ENCODE measurements at places on chromosomes 12 and 14.

DNA sequence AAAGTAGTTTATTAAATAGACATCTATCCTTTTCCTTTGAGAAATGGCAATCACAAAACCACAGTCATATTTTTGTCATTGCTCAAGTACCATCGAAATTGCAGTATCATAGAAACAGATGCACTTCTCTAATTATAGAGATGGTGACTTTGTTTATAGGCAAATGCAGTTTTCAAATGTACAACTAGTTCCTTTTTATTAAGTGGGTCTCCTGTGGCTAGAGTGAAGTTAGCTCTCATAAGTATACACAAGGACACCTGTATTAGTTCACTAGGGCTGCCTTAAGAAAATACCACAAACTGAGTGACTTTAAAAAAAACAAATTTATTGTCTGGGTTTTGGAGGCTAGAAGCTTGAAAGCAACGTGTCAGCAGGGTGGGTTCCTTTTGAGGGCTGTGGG, 62.8 kb downstream of the OTOGL start:
- DNase-seq = no peak

DNA sequence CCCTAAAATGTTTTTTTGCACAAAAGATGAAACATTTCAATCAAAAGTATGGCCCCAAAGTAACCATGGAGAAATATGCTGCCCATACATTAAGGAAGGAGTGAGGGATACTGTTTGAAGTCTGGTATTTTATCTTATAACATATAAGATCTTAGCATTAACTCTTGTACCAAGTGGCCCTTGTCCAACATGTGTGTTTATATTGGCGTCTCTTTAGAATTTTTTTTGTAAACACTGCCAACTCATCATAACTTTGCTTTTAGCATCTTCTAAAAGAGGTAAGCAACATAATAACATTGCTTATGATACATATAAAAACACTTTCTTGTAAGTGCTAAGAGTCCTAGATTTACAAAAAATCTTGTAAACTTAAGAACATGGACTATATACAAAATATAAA, 419.7 kb downstream of the ADAMTS20 start:
- no peak for DNase-seq

DNA sequence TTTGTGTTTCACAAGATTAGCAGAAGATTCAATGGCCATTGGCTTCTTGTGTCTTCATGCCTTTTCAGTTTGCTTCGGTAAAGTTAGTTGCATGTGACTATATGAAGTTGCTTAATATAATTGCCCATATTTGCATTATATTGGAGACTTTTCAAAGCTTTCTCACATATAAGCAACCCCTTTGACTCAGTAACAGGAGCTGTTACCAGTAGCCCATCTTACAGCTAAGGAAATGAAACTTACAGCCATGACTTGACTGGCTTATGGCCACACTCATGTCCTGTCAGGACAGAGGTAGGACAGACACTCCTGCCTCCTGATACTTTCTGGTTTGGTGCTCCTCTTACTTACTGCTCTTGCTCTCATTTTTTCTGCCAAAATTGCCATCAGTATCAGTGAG, 1082.1 kb downstream of the BCL11B start:
- DNase-seq = no peak

DNA sequence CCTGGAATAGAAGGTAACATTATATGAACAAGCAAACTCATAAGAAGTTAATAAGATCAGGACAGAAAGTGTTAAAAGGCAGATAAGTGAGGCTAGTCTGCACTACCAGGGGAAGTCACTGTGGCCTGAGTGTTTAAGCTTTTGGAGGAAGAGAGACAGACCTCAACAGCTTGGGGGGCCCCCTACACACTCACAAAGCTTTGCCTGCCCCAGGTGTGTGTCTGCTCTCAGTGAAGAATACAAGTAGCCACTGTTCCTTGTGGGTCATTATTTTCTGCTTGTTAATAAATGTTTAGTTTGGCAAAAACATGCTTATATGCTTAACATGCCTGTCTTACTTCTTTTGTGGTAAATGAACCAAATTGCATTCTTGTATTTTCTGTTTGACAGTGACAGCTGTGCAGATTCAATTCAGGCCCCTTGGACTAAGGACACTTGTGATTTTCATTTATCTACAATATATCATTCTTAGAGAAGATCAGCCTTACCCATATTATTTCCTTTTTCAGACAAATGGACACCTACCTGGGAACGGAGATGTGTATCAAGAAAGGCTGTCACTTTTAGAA, 50.7 kb upstream of the C12orf71 start:
- no peak for DNase-seq

DNA sequence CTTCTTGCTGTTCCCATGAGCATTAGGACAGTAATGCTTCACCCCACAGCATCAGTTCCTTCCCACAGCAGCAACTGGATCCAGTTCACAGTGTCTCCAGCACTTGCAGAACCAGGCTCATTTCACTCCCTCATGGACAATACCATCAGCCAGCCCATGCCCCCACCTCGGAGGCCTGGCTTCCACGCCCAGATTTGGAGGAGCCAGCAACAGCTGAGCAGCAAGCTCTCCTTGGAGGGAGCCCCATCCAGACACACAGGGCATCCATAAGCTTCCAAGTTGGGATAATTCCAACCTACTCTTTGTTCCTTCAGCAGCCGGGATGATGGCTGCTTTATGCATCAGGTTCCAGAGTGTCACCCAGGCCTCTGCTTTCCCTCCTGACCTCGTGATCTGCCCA, 250.0 kb downstream of the GLT1D1 start:
- no peak for DNase-seq

DNA sequence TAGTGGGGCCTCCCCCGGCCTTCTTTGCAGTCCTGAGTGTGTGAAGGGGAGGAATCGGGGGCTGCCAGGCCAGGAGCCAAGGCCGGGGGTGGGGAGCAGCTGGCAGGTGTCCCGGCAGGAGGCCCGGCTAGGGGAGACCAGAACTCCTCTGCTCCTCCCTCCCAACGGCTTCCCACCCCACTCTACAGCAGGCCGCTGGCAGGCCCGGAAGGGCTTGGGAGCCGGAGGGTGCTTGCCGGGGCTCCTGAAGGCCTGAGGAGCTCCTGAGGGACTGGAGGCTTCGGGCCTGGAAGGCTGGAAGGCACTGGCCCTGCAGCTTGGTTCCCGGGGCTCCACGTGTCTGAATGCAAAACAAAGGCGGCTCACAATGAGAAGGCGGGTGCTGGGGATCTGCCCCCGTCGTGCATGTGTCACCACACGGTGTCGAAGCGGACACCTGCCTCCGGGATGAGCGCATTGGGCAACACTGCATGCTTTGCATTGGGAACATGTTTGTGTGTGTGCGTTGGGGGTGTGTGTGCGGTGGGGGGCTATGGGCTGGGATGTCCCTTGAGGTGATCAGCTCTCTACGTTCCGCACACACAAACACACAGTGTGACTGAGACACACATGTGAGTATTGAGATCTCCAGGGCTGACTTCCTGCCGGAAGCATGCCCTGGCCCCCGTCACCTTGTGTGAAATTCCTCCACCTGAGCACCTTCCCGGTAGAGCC, 30.9 kb upstream of the ANKRD9 start:
- no peak for DNase-seq

- DNase-seq = no peak
These were observed 57.9 kb downstream of the OTX2 start for GRCh38 chr14:56752428-56752827.

DNA sequence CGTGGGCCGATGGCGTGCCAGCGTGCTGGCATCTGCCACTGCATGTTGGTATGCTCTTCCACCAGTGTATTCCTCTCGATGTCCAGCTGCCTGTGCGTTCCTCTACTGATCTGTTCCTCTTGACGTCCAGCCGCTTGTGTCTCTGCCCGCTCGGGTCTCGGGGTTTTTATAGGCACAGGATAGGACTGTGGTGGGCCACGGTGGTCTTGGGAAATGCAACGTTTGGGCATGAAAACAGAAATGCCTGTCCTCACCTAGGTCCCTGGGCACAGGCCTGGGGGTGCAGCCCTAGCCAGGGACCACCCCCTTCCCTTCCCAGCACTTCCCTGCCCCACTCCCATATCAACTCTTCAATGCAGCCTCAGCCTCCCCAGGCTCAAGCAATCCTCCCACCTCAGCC, 10.3 kb upstream of the GALNT6 start:
- no peak for DNase-seq

- no peak for DNase-seq
These were observed 97.1 kb downstream of the SCAF11 start for GRCh38 chr12:45893240-45893639.

DNA sequence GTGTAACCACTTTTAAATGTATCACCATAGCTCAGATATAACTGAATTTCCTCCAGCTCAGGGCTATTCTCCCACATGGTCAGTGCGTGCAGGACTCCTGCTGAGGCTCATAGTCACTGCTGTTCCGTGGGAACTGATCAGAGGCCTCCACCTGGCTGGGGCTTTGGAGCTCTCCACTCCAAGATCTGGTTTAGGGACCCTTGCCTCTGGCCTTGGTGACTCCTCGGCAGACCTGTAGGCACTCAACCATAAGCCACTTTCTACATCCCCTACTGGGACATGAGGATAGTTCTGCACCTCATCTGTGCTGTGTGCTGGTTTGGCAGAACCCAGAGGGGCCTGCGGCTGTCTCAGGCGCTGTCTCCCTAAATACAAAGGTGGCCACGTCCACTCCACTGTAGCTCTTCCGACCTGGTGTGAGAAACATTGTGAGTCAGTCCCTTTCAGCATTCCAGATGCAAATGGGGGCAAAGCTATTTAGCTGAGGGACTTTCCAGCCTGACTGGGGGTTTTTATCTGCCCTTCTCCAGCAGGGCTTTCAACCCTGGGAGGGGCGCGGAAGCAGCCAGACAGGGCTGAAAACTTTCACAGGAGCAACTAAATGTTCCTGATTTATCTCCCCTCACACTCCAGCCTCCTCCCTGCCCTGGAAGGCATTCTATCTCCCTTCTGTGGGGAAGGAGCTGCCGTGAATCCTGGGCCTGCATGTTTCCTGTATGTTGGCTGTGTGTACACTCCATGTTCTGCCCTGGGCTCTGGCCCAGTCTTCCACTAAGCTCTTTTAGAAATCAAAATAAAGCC, 218.3 kb upstream of the DAAM1 start:
- no peak for DNase-seq

GRCh38 chr12:121289962-121290361, 6.5 kb downstream of the CAMKK2 start:
- no peak for DNase-seq

DNA sequence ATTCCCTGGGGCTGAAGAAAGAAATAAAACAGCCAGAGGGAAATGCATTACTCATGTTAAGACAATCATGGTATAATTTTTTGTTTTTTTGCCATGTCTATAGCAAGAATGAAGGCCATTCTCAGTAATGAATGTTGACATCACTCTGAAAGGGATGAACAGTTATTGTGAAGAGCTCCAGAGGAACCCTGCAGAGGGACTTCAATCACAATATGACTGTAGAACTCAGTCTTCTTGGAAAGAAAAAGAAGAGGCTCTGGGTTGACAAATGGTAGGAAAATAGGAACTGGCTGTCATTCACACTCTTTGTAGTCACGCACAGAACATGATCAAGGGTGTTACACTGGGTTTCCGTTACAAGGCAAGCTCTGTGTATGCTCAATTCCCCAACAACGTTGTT, 73.8 kb upstream of the DACT1 start:
- no peak for DNase-seq

- no peak for DNase-seq
These were observed 411.1 kb downstream of the SYT1 start for GRCh38 chr12:79275631-79276030.

DNA sequence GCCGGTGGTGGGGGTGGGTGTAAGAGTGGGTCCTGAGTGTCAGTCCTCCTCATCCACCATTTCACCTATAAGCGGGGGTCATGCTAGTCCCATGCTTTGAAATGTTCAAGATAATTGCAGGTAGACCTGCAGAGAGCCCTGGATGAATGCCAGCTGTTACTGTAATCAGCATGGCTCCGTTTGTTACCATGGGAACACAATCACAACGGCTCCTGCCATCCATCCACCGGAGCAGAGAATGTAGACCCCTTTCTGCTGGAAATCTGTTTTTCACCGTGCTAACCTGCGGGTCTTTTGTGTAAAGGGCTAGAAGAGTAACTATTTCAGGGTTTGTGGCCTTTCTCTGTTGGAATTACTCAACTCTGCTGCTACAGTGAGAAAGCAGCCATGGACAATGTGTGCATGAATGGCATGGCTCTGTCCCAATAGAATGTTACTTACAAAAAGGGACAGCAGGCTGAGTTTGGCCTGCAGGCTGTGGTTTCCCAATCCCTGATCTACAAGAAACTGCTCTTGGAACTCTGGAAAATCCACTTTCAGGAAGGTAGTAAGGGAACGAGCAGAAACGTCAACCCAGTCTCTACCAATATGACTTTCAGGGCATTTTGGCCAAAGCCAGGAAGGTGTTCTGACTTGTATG, 36.1 kb downstream of the KCTD10 start:
- DNase-seq = no peak

DNA sequence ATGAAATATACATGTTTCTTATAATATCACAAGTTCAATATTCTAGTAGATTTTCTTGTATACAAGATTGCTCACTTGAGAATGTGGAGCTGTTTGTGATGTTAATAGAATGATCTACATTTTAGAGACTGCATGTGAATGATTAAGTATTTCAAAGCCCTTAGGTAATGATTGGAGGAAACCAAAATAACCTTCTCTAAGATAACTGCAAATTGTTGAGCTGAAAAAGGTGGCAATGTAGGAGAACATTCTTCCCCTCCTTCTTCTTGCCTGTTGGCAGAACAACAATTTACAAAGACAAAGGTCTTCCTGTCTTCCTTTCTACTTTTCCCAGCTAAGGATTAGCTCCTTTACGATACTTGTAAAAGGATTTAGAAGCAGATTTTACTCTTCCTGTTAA, 2.0 kb upstream of the CLEC6A start:
- DNase-seq = no peak

DNA sequence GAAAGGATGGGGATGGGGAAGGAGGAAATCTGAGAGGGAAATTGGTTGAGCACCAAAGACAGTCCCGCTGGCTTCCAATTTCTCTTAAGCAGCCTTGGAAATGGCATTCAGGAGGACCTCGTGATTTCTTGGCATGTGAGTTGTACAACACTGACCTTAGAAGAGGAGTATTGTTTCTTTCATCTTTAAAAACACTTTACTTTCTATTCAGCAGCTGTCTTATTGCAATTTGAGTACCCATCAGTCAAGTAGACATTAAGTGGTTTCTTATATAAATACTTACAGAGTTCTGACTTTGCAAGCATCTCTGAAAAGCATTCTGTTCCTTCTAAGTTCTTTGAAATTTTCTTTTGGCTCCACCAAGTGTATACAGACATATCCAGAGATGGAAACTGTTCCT, 83.2 kb downstream of the LMNTD1 start:
- no peak for DNase-seq

DNA sequence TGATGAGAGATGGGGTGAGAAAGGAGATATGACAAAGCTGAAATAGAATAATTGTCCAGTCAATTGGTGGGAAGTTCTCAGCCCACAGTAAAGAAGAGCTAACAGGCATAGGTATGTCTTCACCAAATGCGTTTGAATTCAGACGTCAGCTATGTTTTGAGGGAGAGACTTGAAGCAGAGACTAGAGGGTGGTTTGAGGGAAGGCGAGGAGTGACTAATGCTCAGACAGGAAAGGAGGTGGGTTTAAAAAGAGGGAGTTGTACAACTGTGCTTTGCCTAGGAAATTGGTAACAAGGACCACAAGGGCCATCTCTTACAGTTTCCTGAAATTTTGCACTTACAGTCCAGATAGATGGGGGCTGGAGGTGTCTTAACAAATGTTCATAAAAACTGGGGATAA, 6.4 kb downstream of the JKAMP start:
- DNase-seq = no peak

- DNase-seq = no peak
These were observed 33.7 kb upstream of the EML1 start for GRCh38 chr14:99759546-99759925.

GRCh38 chr14:52399104-52399503, 85.0 kb downstream of the PTGER2 start:
- DNase-seq = no peak

- DNase-seq = no peak
These were observed 2.3 kb downstream of the MTA1 start for GRCh38 chr14:105421723-105422615.
